Karpas-422 (cell line): ENCODE measurements at places on chromosomes 1 and 21.

- no peak overlapping the region for H3K4me3 ChIP-seq
- no peaks in the 10 kb centered on the region for H3K36me3 ChIP-seq
- peak; percentile 90 for DNase-seq
- H3K27ac ChIP-seq, result no peak overlapping the region
- H3K27me3 ChIP-seq, result no peaks in the 10 kb centered on the region
Observed at GRCh38 chr1:159197561-159198557, 6.8 kb upstream of the ACKR1 start.

- no peak overlapping the region for H3K4me3 ChIP-seq
- H3K36me3 ChIP-seq, result no peaks in the 10 kb centered on the region
- H3K27ac ChIP-seq, result no peak overlapping the region
- DNase-seq, result no peak
- H3K27me3 ChIP-seq, result no peaks in the 10 kb centered on the region
- no peaks in the 10 kb centered on the region for H3K4me1 ChIP-seq
Observed at GRCh38 chr1:111825217-111825616, 69.5 kb downstream of the DDX20 start.

- H3K36me3 ChIP-seq, result no peaks in the 10 kb centered on the region
- H3K4me1 ChIP-seq, result no peaks in the 10 kb centered on the region
- DNase-seq, result no peak
Observed at GRCh38 chr1:23198373-23198772, 18.9 kb downstream of the HTR1D start.

GRCh38 chr1:115874904-115875303 is 34.0 kb upstream of the NHLH2 start:
- no peak overlapping the region for H3K4me3 ChIP-seq
- no peak for DNase-seq
- no peaks in the 10 kb centered on the region for H3K36me3 ChIP-seq
- no peaks in the 10 kb centered on the region for H3K4me1 ChIP-seq
- H3K27ac ChIP-seq, result no peak overlapping the region

DNA sequence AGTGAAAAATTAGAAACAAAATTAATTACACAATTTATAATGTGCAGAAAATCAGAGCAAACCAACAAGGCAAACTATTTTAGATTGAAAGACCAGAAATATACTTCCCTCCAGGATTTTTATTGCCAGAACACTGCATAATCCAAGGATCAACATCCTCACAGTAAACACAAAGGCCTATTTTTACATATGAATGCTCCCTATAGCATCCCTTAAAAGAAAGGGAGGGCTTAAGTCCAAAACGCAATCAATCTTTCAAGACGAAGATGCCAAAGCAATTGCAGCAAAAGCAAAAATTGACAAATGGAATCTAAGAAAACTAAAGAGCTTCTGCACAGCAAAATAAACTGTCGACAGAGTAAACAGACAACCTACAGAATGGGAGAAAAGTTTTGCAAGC is 18.6 kb upstream of the CHIA start:
- H3K4me3 ChIP-seq, result no peak overlapping the region
- no peaks in the 10 kb centered on the region for H3K36me3 ChIP-seq
- DNase-seq, result no peak
- peaks cover 3% of the 10 kb centered on the region; the same call in 1 of the 2 replicates for H3K27me3 ChIP-seq

DNA sequence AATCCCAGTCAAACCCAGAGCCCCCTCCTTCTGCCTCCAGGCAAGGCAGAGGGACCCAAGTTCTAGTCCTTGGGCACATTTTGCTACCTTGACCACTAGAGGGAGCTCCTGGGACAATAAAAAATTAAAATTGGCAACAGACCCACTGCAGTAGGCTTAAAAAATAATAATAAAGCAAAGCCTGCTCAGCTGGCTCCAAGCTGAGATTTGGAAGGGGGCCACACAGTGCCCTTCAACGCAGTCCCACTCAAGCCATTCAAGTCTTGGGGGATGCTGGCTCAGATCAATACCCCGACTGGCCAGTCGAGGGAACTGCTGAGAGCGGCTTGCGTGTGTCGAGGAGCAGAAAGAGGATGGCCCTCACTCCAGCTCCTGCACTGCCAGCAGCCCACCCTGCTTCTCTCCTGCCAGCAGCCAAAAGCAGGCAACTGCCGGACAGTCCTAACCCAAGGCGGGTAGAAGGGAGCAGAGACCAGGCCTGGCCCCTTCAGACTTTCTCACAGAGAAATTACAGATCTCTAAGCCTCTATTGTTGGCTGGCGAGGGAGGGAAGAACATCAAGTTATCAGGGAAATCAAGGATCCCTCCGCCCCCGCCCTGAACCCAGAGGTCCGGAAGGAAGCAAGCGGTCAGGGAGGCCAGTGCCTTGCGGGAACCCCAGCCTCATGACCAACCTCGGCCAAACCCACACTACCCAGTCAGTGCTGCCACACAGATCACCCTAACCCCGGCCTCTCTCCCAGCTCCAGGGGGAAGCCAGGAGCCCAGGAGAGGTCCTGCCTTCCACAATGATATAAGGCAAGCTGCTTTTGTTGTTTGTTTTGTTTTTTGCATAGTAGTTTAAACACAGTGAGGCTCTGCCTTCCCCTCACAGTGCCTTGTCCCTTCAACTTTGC is 4.9 kb upstream of the ALDH4A1 start:
- H3K27me3 ChIP-seq, result no peaks in the 10 kb centered on the region
- no peak overlapping the region for H3K4me3 ChIP-seq
- DNase-seq, result peak; percentile 82
- no peaks in the 10 kb centered on the region for H3K36me3 ChIP-seq
- 0 out of 2 replicates have a peak, but pooled peaks cover 5% of the 10 kb centered on the region for H3K4me1 ChIP-seq
- H3K27ac ChIP-seq, result no peak overlapping the region

DNA sequence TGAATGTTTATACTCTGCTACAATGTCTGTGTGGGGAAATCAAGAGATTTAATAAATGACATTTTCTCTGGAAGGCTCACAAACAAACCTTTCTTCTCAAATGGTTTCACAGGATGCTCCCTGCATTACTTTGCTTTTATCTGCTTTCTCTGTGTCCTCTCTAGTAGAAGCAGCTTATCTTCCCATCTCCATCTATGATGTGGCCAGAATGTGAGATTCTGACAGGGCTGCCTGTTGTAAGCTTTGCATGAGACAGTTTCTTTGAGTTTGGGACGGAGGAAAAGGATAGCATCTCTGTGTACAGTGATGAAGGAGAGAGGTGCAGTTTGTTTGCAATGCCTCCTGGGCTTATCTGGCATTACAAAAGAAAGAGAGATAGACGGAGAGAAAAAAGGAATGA is 24.6 kb downstream of the PRMT6 start:
- no peak overlapping the region for H3K27ac ChIP-seq
- no peaks in the 10 kb centered on the region for H3K4me1 ChIP-seq
- no peaks in the 10 kb centered on the region for H3K36me3 ChIP-seq
- no peak for DNase-seq
- no peak overlapping the region for H3K4me3 ChIP-seq

DNA sequence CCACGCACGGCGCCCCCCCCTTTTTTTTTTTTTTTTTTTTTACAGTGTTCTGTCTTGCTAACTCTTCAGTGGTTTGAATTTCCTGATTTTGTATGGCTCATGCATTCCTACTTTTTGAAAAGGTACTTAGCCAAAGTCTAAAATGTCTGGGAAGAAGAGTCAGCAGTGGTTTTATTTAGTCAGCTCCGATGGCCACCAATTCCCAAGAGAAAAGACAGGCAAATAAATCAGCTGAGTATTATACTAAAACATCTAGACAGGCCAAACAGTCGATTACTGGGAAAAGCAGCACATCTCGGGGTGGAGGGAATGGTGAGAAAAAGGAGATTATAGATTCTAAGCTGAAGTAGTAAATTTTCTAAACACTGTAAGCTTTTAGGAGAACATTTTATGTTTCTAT is 192.5 kb upstream of the ZRANB2 start:
- H3K27ac ChIP-seq, result no peak overlapping the region
- H3K4me3 ChIP-seq, result no peak overlapping the region
- no peaks in the 10 kb centered on the region for H3K36me3 ChIP-seq
- H3K27me3 ChIP-seq, result no peaks in the 10 kb centered on the region

GRCh38 chr1:111598544-111598943 is 21.0 kb upstream of the RAP1A start:
- H3K27ac ChIP-seq, result no peak overlapping the region
- no peaks in the 10 kb centered on the region for H3K27me3 ChIP-seq
- H3K4me1 ChIP-seq, result peaks cover 38% of the 10 kb centered on the region
- no peaks in the 10 kb centered on the region for H3K36me3 ChIP-seq
- no peak for DNase-seq

DNA sequence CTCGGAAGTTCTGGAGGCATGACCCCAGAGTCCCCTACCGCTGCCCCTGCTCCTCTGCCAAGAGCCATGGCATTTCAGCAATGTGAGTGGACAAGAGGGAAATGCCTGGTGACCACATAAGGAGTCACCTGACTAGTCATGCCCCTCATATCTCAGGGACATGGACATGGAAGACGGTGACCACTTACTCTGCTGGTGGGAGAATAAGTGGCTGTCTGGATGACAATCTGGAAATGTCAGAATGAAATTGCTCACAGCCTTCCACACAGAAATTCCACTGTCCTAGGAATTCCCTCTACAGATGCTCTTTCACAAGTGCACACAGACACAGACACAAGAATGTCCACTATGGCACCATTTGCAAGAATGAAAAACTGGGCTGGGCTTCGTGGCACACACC is 24.3 kb upstream of the PLEKHG5 start:
- no peaks in the 10 kb centered on the region for H3K27me3 ChIP-seq
- H3K27ac ChIP-seq, result no peak overlapping the region
- no peaks in the 10 kb centered on the region for H3K4me1 ChIP-seq
- DNase-seq, result no peak
- no peak overlapping the region for H3K4me3 ChIP-seq

- no peaks in the 10 kb centered on the region for H3K27me3 ChIP-seq
- no peaks in the 10 kb centered on the region; the same call in 1 of the 2 replicates for H3K36me3 ChIP-seq
- peaks cover 25% of the 10 kb centered on the region for H3K4me1 ChIP-seq
- peak overlapping the region; percentile 55 for H3K27ac ChIP-seq
Observed at GRCh38 chr1:100184536-100184935, 6.5 kb upstream of the LRRC39 start.

DNA sequence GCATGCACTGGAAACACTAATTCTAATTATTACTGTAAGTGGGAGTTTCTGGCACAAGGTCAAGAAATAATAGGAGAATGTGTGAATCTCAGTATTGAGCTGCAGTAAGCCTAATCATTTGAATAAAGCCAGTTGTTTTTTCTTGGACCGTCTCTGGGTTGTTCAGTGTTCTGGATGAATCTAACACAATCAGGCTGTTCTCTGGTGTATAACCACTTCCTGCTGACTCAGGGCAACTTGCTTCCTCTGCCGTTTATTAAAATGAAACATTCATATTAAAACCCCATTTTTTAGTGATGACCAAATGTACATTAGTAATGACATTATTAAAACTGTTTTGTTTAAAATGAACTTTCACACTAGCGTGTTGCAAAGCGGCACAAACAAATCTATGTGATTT is 273.1 kb upstream of the SNX7 start:
- DNase-seq, result no peak
- H3K27ac ChIP-seq, result no peak overlapping the region
- no peaks in the 10 kb centered on the region for H3K27me3 ChIP-seq

GRCh38 chr1:151898519-151898991 is 10.8 kb downstream of the THEM4 start:
- H3K27ac ChIP-seq, result no peak overlapping the region
- H3K27me3 ChIP-seq, result no peaks in the 10 kb centered on the region
- no peak overlapping the region for H3K4me3 ChIP-seq
- peaks cover 5% of the 10 kb centered on the region for H3K4me1 ChIP-seq
- H3K36me3 ChIP-seq, result peaks cover 36% of the 10 kb centered on the region
- no peak for DNase-seq

DNA sequence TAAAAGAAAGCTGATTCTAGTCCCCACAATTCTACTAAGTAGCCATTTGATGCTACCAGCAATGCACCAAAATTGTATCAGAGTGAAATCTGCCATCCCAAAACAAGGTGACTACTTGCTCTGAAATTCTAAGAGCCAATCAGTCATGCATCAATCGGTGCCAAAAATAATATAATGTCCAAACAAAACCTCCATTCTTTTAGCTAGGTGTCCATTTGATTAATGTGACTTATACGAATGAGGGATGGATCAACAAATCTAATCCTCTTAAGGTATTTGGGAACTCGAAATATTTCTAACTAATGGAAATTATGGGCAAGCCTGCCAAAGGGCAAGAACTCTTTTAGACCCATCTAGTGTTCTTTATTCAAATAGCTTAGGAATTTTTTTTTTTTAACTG is 66.4 kb upstream of the NEK2 start:
- no peaks in the 10 kb centered on the region for H3K36me3 ChIP-seq
- no peaks in the 10 kb centered on the region for H3K27me3 ChIP-seq
- H3K4me1 ChIP-seq, result peaks cover 12% of the 10 kb centered on the region
- no peak overlapping the region for H3K4me3 ChIP-seq
- no peak for DNase-seq
- no peak overlapping the region for H3K27ac ChIP-seq

- DNase-seq, result no peak
- no peaks in the 10 kb centered on the region for H3K36me3 ChIP-seq
- H3K4me3 ChIP-seq, result no peak overlapping the region
- no peak overlapping the region for H3K27ac ChIP-seq
- no peaks in the 10 kb centered on the region for H3K27me3 ChIP-seq
Observed at GRCh38 chr1:213697192-213697802, 290.5 kb upstream of the PROX1 start.

DNA sequence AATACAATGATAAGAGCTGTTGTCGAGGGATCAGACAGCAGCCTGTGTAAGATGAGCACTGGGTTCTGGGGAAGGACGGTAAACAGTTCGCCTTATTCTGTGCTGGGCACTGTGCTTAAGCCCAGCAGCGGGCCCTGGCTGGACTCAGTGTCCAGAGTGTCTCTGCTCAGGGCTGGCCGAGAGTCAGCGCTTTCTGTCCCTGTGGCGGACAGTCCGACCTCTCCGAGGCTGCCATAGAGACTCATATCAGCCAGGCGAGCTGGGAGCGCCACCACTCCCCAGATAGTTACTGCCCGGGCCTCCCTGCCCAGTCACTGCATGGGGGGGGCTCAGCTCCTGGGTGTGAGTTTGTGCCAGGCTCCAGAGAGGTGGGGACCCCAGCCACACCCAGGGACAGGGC is 14.7 kb upstream of the NPHP4 start:
- no peak overlapping the region for H3K27ac ChIP-seq
- no peaks in the 10 kb centered on the region for H3K36me3 ChIP-seq
- H3K27me3 ChIP-seq, result no peaks in the 10 kb centered on the region
- DNase-seq, result no peak
- no peak overlapping the region for H3K4me3 ChIP-seq
